ENCODE measurements at places on chromosomes 2 and 18.
A peak's percentile ranks its signal among the peaks of the same experiment; 100 is the strongest.

- DNase-seq = no peak
Measured at GRCh38 chr2:52775674-52776073, 991.9 kb upstream of the CHAC2 start.

GRCh38 chr2:170396799-170397459 lies 219.0 kb downstream of the MYO3B start:
- no peak for DNase-seq

DNA sequence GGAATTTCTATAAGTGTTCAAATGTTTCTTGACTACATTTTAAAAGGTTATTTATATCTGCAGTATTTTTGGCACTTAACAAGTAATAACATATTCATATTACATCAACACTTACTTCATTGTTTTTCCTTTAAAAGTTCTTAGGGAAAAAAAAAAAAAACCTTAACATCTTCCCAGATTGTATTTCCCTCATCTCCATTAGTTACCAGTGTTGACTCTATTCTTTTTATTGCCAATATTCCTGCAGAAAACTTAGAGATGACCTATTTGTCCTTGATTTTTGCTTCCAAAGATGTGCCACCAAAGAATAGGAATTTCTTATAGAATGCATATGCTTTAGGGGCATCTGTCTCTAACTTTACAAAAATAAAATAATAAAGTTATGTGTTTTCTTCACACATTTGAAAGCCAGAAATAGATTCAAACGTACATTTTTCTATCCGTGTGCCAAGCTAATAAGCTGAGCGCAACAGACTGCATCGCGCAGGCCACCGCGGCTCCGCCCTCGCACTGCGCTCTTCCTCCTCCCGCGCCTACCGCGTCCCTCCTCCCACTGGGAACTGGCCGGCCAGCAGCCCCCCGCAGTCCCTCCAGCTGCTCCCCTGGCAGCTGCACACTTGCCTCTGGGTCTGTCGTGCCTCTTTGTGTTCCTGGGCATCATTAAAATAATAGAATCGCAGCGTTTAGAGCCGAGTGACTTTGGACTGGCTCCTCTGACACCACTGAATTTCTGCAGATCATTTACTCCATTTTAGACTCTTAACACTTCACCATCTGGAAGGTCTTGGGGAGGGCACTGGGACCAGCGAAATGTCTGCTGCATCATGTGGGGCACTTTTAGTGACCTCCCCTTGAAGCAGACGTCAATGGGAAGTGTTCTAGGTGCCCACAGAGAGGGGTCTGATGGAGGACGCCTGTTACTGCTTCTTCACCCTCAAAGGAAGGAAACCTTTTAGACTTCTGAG lies 21.2 kb upstream of the NAB1 start:
- no peak for DNase-seq

DNA sequence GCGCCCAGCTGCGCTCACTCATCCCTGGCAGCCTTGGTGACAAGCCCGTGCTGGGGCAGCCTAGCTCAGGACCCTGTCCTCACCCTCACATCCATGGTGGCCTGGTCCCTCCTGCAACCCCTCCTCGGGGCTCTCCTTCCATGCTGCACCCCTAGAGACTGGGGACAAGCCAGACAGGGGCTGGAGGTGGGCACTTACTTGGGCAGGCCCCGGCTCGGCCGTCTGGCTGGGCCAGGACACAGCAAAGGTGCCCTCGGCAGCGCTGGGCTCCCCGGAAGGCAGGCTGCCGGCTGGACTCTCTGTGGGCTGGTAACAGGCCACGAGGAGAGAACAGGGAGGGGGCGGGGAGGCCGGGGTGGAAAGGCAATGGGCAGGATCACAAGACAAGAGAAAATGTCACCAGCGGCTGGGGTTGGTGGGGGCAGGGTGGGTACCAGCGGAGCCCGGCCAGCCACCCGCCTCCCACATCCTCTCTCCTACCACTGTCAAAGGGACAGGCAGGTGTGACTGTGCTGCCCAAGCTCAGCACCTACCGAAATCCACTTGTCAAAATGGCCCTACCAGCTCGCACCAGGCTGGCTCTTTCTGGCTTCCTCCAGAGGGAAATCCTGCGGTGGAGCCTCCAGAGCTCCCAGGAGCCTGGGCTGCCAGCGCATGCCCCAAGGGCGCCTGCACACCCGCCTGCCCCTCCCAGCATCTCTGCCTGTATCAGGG lies 54.7 kb downstream of the BIN1 start:
- no peak for DNase-seq

GRCh38 chr18:987325-988186 lies 82.9 kb downstream of the ADCYAP1 start:
- no peak for DNase-seq

- no peak for DNase-seq
Measured at GRCh38 chr2:198498516-198498915, 694.1 kb downstream of the PLCL1 start.

- DNase-seq = peak; percentile 46
Measured at GRCh38 chr2:172931918-172932520, 143.6 kb upstream of the MAP3K20 start.
